ENCODE measurements at places on chromosomes 16 and 17.

- DNase-seq: peak; percentile 88
Observed at GRCh38 chr16:68319185-68319908, 8.5 kb downstream of the PRMT7 start.

- DNase-seq: no peak
Observed at GRCh38 chr17:42667088-42667951, 8.2 kb downstream of the TUBG2 start.

- DNase-seq: no peak
Observed at GRCh38 chr17:70059071-70059470, 16.0 kb upstream of the KCNJ16 start.

DNA sequence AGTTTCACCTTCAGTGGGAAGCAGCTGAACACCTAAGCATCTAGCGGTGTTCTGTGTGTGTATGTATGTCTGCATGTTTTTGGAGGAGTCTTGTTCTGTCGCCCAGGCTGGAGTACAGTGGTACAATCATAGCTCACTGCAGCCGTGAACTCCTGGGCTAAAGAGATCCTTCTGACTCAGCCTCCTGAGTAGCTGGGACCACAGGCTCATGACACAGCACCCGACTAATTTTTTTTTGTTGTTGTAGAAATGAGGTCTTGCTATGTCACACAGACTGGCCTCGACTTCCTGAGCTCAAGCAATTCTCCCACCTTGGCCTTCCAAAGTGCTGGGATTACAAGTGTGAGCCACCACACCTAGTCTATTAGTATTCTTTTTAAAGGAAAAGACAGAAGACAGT lies 30.2 kb upstream of the FAAP100 start:
- no peak for DNase-seq

GRCh38 chr16:86683441-86684194 lies 105.3 kb downstream of the FOXL1 start:
- DNase-seq: no peak

GRCh38 chr16:85524630-85525419 lies 88.3 kb upstream of the GSE1 start:
- no peak for DNase-seq

- DNase-seq: peak; percentile 7
Observed at GRCh38 chr16:90077757-90078578, 837 bp upstream of the PRDM7 start.

- DNase-seq: no peak
Observed at GRCh38 chr17:35390156-35390555, 16.7 kb upstream of the SLFN11 start.

DNA sequence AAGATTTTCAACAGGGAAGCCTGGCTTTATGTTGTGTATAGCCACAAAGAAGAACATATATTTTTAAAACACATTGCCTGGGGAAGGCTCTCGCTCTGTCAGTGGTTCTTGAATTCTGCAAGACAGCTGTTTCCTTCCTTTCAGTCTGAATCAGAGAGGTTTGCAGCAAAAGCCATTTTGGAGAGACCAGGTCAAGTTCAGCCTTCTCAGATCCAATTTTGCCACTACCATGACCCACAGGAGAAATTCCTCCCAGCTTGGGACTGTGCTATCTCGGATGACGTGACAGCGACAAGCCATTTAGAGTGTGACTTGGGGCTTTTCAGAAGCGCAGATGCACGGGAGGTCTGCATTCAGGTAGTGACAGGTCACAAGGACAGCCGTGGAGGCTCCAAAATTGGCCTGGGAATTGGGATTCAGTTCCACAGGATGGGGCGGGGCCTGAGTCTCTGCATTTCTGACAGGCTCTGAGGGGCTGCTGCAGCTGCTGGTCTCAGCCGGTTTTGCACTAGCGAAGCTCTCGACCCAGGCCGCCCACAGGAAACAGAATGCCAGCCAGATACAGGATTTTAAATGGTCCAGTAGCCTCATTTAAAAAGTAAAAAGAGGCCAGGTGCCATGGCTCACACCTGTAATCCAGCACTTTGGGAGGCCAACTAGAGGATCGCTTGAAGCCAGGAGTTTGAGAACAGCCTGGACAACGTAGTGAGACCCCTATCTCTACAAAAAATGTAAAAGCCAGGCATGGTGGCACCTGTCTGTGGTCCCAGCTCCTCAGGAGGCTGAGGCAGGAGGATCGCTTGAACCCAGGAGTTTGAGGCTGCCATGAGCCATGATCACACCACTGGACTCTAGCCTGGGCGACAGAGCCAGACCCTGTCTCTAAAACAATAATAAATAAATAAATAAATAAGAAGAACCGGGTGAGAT lies 196.6 kb upstream of the CIBAR2 start:
- no peak for DNase-seq

GRCh38 chr17:69501591-69502468 lies 87.3 kb downstream of the MAP2K6 start:
- DNase-seq: peak; percentile 25

DNA sequence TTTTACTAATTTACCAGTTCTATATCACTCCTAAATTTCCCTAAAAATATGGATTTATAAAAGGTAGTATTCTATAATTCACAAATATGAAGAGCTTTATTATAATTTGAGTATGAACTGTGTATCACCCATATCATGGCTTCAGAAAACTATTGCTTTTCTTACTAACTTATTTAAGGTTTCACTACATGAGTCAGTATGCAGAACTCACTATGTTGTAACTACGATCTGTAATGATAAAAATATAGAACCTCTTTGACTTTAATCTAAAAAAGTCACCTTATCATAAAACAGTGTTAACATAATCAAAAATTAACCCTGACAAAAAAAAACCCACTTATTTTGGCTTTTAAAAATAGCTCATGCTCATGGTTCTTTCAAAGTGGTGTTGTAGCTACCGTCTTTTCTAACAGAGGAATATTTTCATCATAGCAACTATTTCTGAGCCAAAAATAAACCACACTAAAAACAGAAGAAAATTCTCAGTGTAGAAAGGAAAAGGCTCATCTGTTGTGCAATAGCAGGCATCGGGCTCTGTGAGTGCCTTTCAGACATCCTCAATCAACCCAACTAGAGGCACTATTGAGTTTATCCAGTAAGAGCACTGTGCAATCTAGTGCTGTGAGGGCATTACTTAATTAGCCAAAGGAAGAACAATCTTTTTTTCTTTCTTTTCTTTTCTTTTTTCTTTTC lies 42.1 kb downstream of the ITGAM start:
- no peak for DNase-seq

GRCh38 chr17:43169561-43170139 lies 1.4 kb upstream of the NBR1 start:
- peak; percentile 16 for DNase-seq

DNA sequence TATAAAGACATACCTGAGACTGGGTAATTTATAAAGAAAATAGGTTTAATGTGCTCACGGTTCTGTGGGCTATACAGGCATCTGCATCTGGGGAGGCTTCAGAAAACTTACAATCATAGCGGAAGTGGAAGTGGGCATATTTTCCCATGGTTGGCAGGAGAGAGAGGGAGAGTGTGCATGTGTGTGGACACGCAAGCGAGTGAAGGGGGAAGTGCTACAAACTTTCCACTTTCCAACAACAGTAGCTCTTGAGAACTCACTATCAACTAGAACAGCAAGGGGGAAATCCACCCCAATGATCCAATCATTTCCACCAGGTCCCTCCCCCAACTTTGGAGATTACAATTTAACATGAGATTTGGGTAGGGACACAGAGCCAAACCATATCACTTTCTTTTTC lies 11.1 kb downstream of the TAOK1 start:
- DNase-seq: no peak

DNA sequence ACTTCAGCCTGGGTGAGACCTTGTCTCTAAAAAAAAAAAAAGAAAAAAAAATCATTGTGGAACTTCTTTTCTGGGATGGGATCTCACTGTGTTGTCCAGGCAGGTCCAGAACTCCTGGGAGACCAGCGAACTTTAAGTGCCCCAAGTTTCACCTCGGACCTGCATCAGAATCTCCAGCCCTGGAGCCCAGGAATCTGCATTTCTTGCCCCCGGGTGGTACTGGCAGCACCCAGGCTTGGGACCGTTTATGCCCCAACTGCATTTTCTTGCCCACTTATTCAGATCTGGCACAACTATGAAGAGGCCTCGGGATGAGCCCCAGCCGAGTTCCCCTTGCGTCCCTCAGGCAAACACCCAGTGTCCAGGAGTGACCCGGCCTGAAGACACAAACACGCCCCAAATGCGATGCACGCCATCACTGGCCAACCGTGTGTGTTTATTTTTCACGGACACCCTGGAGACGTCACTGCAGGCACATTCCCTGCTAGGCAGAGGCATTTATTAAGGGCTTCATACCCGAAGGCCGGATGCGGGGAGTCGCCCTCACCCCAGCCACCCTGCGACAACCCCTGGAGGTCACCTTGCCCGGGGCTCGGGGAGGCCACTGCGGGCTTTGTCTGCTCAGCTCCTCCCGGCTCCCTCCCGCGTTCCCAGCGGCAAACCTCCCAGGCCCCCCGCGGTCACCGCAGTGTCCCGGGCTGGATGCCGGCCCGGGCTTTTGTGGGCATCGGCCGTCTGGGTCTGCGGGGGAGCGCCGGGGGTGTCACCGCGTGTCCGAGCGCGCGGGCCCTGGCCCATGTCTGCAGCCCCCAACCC lies 684 bp upstream of the SPIRE2 start:
- DNase-seq: no peak
